ENCODE measurements at places on chromosomes 11 and 22.

GRCh38 chr22:17047656-17048055, 37.1 kb upstream of the IL17RA start:
- no peak for DNase-seq

DNA sequence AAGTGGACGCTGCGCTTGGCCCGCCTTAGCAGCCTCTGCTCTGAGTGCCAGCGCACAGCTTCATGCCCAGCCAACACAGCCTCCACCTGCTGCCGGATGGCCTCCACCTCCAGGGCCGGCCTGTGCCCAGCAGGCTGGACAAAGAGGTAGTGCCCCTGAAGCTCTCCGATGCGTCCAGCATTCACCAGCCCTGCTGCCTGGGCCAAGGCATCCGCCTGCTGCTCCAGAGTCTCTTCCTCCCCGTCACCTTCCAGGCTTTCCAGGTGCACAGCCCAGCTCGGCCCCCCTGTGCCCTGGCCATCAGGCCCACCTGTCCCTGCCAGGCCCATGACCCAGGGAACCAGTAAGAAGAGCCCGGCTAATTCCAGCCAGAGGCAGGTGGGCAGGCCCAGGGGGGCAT, 2.5 kb downstream of the PCSK7 start:
- DNase-seq = no peak

DNA sequence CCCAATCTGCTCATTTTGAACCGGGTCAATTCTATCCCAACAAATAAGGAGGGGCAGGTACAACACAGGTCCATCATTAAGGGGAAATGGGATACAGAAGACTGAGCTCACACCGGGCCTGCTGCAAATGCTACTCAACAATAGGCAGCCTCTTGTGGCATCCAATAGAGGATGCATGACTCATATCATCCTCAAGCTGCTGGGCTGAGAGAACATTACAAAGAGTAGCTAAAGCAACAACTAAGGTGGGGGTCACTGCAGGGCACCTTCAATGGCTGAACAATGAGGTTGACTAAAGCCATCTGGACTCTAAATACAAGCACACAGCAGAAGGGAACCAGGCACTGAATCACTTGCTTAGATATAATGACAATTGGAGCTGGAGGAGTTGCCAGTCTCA, 130.1 kb upstream of the SYN3 start:
- DNase-seq = no peak

GRCh38 chr11:21514316-21514715, 678.6 kb upstream of the ANO5 start:
- DNase-seq = no peak

DNA sequence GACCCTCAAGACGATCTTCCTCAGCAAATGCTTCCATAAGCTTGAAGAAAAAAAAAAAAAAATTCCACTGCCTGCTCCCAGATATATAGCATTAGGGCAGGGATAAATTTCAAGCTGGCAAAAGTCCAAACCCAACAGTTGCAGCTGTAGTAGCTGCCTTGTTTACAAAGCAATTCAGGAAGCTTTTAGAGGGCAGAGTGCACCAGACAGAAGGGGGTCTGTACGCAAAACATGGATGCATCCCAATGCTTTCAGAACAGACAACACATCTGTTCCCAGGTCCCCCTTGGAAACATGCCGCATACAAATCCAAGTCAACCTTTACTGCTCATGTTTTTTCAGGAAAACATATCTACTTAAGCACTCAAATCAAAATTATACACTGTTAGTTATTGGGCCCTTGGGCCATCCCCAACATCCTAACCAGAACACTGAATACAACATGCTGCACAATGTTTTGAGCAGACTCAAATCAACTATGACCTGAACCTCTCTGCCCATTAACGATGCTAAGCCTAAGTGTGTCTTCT, 94.5 kb downstream of the CADM1 start:
- DNase-seq = no peak

- DNase-seq = no peak
These were observed 18.8 kb upstream of the SLC36A4 start for GRCh38 chr11:93216511-93217101.

GRCh38 chr11:116986521-116987105, 111.6 kb downstream of the SIK3 start:
- no peak for DNase-seq

- no peak for DNase-seq
These were observed 12.8 kb downstream of the PARVG start for GRCh38 chr22:44193535-44193891.

DNA sequence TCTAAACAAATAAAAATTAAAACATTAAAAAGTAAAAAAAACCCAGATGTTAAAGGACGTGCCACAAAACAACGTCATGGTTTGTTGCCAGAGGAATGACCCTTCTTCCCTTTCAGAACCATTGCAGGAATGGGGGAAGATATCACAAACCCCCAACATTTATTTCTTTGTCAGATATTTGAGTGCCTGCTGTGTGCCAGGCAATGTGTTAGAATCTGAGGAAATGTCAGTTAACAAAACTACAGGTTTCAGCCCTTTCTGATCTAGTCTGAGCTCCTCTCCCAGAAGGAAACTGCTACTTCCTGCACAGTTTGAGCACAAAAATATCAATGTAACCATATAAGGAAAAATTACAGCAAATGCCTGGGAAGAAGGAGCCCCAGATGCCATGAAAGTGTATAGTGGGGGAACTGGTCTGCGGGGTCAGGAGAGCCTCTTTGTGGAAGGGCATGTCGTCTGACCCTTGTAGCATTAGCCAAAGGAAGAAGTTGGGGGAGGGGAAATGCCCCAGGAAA, 7.1 kb upstream of the NHERF4 start:
- no peak for DNase-seq

GRCh38 chr11:64243236-64243854, 2.5 kb downstream of the FKBP2 start:
- no peak for DNase-seq

GRCh38 chr11:110128161-110128560, 35.0 kb downstream of the ZC3H12C start:
- no peak for DNase-seq

- no peak for DNase-seq
These were observed 8.5 kb downstream of the PAX6 start for GRCh38 chr11:31802609-31802989.

All from cortex of kidney (tissue), 1 donor.